ENCODE measurements at places on chromosomes 11 and 22.

DNA sequence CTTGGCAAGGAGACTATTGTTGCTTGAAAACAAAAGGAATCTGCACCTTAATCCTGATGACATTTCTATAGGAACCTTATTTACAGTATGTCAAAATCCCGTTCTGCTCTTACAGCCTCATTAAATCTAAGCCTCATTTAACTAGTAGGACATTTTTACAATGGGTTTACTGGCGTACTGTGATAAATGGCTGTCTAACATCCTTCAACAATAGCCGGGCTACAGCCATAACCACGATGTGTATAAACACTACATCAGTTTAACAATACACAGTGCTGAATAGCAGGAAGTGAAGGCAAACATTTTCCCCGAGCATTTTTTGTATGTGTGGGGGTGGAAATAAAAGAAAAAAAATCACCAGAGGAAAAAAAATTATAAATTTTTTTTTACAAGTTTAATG, 131.2 kb downstream of the ARL14EP start:
- no peak for DNase-seq

DNA sequence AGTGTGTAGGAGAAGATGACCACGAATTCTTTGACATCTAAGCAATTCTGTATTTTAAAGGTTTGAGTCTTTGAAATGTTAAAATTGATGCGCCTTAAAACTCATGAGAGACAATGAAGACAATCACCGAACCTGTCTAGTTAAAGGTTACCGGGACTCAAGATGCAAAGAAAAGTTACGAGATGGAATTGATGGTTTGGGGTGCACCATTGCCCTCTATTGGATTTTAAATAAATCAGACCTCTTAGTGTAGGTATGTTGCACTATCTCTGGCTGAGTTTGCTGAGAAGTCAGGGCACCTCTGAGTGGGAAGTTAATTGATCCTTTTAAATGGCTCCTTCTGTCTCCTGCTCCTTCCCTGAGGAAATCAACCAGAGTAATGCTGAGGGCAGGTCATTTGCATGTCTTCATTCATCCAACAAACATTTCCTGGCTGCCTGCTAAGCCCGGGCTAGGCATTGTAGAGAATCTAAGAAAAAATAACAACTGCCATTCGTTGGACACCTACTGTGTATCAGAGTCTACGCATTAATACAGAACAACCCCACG, 19.4 kb upstream of the TMA7B start:
- no peak for DNase-seq

DNA sequence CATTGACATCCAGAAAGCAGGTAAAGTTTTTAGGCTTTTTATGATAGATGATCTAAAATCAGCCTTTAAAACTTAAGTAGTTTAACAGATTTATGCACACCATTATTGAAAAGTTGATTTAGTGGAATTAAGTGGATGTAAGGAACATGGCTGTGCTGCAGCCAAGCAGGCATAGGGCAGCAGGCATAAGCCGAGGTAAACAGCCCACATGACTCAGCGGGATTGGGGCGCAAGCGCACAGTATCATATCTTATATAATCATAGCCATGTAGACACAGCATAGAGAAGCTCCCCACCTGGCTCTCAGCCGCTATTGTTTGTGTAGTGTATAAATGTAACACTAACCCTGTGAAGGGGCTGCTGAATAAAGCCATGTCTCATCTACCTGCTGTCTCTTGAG, 157.5 kb downstream of the WNT11 start:
- DNase-seq: no peak

GRCh38 chr11:124482362-124483147, 37.1 kb upstream of the OR8B8 start:
- DNase-seq: no peak

Measured in esophagus squamous epithelium (tissue), 5 donors.